Mucosa of descending colon (tissue), 3 donors: ENCODE measurements at places on chromosomes 6 and 20. TPM values are rescaled to one million over a fixed set of nuclear protein-coding genes. Genes with fewer than 3 reads are reported as not detected.

VSX1 gene
- total RNA-seq, result not detected

ELMO2 gene
- 21.2 TPM for total RNA-seq

RALGAPB gene
- total RNA-seq, result 44.1 TPM

CST2 gene
- not detected for total RNA-seq

TASP1 gene
- 13.3 TPM for total RNA-seq

CFB gene
- 178 TPM for total RNA-seq

DNA sequence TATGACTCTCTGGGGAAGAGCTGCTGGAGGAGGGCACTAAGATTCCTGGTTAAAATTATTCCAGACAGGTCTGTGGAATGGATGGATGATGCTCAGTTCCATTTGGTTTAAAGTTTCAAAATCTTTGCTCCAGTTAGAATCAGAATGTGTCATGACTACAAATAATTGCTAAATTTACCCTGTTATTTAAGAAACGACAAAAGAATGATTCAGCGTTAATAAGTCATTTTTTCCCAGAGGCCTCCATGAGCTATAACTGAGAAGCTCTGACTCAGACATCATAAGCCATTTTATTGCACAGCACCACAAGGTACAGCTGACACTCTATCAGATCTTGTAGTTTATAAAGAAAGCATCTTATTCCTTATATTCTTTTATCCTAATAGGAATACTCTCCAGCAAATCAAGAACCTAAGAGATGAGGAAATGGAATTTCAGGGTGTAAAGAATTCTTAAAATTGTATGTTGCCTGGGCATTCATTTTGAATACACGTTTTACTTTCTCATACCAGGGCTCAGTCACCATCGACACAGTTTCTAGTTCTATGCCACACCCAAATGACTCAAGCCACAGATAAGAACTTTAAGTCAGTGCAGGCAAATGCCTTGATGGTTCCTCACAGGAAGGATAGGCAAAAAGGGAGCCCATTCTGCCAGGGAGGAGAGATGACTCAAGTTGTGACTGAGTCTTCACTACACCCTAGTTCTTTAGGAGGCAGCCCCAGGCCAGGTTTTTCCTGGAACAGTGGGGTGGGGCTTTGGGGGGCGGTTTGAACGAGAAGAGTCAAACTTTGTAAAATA, 636.0 kb downstream of the MMUT start:
- DNase-seq, result no peak

- DNase-seq, result no peak
Measured at GRCh38 chr6:75631859-75632635, 30.4 kb downstream of the SENP6 start.

DNA sequence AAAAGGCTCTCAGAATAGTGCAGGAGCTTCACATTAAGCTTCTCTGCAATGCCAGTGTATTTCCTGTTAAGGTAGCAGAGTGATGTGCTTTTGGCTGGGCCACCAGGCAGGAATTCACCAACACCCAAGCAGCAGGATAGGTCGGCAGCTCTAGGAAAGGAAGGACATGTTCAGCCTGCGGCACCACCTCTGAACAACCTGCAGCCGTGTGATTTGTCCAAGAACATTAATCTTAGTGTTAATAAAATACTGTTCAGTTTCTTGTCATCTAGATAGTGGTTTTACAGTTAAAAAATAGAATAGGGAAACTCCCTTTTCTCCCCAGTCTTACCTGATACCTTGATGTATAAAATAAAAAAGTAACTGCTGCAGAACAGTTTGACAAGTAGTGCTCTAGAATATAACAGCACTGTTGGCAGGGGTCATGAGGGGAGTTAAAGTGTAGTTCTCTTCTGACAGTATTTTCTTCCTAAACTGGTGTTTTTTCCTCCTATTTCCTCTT, 18.8 kb downstream of the ZNF292 start:
- DNase-seq, result no peak

- no peak for DNase-seq
Measured at GRCh38 chr6:135382182-135382628, 115.3 kb downstream of the AHI1 start.

- no peak for DNase-seq
Measured at GRCh38 chr6:14094721-14095120, 22.9 kb upstream of the CD83 start.

GRCh38 chr20:51525241-51526105, 17.0 kb downstream of the NFATC2 start:
- no peak for DNase-seq

DNA sequence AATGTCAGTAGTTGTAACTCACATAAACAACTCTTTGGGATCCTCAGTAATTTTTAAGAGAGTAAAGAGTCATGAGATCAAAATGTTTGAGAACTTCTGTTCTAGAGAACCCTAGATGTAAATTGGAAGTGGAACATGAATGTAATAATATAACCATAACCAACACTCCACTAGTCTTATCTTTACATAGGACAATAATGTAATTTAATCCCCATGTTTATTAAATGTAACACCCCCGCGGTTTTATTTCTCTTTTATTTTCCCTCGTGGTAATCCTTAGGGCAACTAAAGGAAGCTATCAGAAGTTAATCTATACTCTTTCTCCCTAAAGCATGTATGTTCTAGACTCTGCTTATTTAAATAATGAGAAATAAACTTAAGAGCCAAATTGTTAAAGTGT, 54.4 kb downstream of the ZNF292 start:
- DNase-seq, result no peak

DNA sequence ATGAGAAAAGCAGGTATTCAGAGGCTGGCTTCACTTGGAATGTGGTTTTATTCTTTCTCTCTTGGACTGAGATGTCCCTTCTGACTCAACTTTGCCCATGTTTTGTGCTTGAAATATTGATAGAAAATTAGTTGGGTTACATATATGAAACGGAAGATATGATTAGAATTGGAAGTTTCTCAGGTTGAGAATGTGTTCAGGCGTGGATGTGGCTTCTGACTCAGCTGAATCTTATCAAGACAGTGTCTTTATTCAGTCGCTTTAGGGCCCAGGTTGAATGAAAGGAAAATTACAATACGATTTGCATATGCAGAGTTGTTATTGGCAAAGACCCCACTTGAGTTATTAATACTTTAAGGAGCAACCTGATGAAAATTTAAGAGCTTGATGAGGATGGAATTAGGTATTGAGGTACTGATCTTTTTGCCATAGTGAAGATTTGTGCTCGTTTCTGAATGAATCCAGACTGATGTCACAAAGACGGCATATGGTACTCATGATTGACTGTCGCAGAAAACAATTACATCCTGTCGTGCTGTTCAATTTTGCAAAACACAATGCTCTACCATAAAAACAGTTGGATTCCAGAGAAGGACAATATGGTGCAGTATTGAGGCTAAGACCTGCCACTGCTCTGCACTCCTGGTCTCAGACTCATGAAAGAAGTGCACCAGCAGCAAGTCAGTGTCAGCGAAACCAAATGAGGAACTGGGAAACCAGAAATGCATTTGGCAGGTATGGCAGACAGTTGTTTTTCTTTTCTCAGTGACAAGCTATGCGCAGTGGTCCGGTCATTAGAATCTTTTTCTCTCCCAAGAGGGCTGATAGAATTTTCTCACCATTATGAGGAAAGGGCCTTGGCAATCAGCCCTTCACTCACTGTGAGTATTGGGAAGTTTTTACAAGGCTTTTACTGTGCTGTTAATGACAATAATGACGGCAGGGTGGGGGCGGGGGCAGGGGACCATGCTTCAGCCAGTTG, 158.3 kb downstream of the DOK5 start:
- no peak for DNase-seq

DNA sequence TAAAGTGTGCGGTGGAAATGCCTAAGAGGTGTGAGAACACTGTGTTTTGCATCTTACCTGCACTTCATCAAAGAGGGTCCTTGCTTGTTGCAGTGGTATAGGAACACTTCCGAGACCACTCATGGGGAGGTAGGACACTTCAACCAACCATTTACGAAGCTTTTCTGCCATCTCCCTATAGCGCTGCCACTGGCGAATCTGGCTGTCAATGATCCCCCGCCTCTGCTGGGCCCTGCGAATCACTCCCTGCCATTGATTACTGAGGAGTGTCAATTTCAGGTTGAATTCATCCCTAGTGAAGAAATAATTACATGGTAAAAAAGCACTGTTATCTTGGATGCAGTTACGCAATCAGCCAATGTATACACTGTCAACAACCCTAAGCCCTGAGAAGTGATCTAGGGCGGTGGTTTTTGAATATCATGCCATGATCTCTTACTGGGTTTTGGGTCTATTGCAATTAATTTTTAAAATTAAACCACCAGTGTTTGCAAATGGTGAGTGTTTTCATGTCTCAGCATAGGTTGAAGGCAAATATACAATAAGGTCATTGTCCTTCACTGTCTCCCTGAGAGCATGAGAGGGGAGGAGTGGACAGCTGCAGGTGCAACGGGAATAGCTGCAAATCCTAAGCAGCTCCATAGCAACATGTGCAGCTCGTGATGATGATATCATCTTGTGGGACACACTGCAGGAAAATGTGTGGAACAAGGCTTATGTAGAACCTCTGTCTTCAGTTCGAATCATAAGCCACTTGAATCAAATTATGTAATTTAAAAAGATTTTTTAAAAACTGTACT, 400.6 kb downstream of the ESR1 start:
- no peak for DNase-seq

GRCh38 chr6:62146954-62147853, 138.8 kb downstream of the KHDRBS2 start:
- no peak for DNase-seq

GRCh38 chr20:24694727-24695528, 225.5 kb downstream of the SYNDIG1 start:
- DNase-seq, result no peak

GRCh38 chr6:140185991-140186390, 811.5 kb upstream of the CITED2 start:
- DNase-seq, result no peak

DNA sequence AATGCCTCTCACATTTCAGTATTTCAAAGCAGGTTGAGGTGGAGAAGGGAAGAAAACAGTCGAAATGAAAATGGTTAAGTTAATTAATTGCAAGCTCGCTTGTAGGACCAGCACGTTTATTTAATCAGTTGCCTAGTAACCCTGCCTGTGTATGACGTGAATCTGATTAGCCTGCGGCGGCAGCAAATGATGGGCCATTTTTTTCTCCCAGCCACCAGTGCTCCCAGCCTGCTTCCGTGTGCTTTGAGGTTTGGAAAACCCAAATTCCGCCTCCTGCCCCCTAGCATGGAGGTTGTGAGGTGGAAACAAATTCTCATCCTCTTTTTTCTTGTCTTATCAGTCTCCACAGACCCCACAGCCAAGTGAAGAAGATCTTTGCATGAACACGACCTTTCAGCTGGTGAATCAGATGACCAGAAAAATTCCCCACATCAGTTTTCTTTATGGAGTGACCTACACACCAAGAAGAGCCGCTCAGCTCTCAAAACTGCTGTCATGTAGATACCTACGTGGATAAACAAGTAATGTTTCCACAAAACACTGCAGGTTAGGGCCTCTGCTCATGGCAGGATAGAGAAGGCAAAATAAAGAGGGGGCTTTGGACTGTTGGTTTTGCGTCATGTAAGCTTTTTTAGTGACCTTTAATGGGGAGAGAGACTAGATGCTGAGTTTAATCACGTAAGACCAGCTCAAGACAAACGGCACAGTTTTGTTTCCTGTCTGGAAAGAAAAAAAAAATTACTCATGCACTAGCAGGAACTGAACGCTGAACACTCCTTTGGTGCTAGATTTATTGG, 572.9 kb upstream of the NOX3 start:
- DNase-seq, result no peak

GRCh38 chr20:59583428-59584277, 20.7 kb upstream of the PHACTR3 start:
- peak; percentile 37 for DNase-seq

DNA sequence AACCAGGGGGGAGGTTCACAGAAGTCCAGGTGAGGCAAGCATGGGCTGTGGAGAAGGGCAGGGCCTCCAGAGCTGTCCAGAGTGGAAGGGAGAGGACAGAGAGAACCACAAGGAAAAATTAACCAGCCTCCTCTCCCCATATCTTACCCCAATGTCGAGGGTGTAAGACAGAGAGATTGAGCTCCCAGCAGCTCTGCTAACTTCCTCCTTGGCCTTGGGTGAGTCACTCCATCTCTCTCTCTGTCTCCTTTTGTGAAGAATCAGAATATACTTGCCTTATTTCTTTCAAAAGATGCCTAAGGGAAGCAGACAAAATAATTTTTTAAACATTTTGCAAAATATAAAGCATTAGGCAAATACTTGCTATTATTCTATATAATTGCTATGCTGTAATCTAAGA, 58.3 kb upstream of the IYD start:
- no peak for DNase-seq

- DNase-seq, result no peak
Measured at GRCh38 chr6:41334482-41335040, 847 bp upstream of the NCR2 start.

DNA sequence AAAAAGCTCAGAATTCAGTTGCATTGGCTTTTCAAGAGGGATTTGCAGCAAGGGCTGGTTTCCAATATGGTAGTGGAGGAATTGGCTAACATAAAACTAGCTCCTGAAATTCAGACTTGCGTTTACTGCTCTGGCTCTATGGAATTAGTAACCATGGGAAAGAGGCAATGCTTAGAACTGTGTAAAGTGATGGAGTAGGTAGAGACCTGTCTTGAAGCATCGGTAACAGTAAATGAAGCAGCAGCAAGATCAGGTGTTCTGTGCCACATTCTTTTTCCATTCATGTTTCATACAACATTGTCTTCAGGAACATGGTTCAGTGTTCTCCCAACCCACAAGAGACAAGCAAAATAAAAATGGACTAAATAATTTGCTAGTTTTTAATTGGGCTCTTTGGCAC, 6.5 kb downstream of the IRF4 start:
- no peak for DNase-seq

- DNase-seq, result no peak
Measured at GRCh38 chr6:18264923-18265377, 620 bp upstream of the DEK start.

GRCh38 chr6:15408758-15409157, 162.9 kb downstream of the JARID2 start:
- no peak for DNase-seq

DNA sequence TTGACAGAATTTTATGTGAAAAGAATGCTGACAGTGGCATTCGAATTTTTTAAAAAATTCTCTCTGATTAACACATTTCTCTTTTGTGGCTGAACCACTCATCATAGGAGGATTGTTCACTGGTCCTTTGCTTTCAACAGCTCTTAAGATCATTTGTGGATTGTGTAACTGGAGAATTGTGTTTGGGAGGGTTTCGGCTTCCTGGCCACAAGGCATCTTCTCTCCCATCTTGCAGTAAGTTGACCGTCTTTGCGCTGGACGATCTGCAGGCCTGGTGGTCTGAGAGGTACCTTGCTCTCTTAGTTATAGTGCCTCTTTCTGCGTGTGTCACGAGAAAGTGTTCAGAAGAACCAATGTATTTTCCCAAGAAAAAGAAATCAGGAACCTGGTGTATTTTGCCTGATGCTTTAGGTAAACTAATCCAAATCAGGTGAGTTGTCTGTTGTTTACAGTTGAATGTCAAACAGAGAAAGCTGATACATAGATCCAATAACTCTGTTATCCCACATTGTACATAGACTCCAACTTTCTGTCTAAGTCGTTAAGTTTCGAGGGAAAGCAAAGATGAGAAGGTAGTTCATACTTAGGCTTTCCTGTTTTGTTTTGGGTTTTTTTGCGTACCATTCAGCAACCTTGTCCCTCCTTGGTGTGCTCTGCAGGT, 14.8 kb upstream of the EXOC2 start:
- DNase-seq, result no peak
